WTC11 (cell line): ENCODE measurements at places on chromosomes 11 and 22. TPM values are rescaled to one million over a fixed set of nuclear protein-coding genes. Genes with fewer than 3 reads are reported as not detected.

Gene VWCE
- total RNA-seq, result 13.8 to 21.9 TPM (median 17.4 TPM) in 3 replicates

- DNase-seq, result no peak
- no peaks in the 10 kb centered on the region for H3K27me3 ChIP-seq
- no peaks in the 10 kb centered on the region for H3K36me3 ChIP-seq
- no peak overlapping the region for H3K27ac ChIP-seq
- H3K4me1 ChIP-seq, result peaks cover 56% of the 10 kb centered on the region
These were observed 61.9 kb upstream of the CYP2D6 start for GRCh38 chr22:42192547-42192946.

Gene TTC17
- 69.0 to 74.5 TPM (median 73.5 TPM) in 3 replicates for total RNA-seq

Gene RFPL3
- 0.16 TPM in 1 of 3 replicates, not detected in the others for total RNA-seq

Gene SHISAL1
- 1.8 to 2.7 TPM (median 1.8 TPM) in 3 replicates for total RNA-seq

Gene GRAP2
- 0.33 to 0.92 TPM (median 0.64 TPM) in 3 replicates for total RNA-seq

DNA sequence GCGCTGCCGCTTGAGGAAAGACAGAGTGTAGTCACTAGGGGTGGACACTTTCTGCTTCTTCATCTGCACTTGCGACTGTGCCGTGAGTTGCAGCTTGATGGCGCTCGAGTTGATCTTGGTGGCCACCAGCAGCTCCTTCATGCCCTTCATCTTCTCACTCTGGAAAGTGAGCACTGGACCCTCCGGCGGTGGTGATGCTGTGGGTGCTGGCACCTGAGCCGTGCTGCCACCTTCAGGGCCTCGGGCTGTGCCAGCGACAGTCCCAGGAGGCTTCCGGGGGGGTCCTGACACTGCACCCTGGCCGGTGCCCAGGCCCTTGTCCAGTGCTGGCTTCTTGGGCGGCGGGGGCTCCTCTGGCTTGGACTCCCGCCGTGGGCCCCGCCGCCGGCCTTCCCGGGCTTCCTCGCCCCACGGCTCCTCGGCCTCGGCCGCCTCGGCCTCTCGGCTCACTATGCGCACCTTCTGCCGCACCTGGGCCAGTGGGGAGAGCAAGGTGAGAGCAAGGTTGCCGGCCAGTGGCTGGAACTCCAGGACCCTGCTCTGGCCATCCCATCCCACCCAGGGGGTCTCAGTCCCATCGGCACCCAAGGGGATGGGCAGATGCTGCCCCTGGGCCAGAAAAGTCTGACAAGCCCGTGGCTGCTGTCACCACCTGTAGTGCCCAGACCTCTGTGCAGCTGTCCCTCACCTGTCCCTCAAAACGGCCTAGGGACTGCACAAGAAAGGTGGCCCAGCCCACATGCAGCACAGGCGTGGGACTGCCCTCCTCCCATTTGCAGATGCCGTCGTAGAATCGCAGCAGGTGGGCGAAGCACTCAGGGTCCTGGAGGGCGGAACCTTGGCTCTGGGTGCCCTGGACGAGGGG, 1.6 kb upstream of the MAP4K2 start:
- H3K36me3 ChIP-seq, result peaks cover 15% of the 10 kb centered on the region; the same call in 1 of the 2 replicates
- peaks cover 15% of the 10 kb centered on the region for H3K4me1 ChIP-seq
- peak overlapping the region; percentile 99 for H3K27ac ChIP-seq
- DNase-seq, result peak; percentile 53

DNA sequence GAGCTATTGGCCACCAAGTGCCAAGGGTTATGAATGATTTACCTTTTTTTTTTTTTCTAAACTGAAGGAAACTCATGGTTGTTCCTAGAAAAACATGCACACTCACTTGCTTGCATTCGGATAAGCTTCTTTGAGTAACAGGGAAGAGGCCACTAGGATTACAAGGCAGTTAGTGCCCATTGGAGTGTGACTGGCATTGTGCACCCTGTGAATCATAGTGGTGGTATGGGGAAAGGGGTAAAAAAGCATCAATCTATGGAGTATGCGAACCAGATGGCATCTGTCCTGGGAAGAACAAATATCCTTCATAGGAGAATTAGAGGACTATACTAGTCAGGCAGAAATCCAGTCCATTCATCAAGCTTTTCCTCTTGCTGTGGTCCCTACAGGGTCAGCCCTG, 24.2 kb downstream of the CD44 start:
- no peak for DNase-seq
- H3K4me1 ChIP-seq, result peaks cover 33% of the 10 kb centered on the region
- H3K27ac ChIP-seq, result no peak overlapping the region
- no peaks in the 10 kb centered on the region for H3K27me3 ChIP-seq

DNA sequence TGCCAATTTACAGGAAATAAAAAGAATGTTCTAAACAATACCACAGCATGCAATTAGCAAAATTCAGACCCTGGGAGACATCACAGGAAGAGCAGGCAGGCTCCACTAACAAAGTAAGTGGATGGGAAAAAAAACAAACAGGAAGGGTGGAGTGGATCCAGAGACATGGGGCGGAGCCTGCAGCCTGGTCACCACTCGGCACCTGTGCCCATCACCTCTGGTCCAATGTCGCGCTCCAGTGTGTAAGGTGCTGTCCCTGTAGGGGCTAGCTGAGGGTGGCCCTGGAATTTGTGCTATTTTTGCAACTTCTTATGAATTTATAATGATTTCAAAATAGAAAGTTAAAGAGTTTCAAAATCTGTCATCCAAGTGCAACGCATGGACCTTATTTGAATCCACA, 11.0 kb upstream of the MOB2 start:
- H3K4me3 ChIP-seq, result no peak overlapping the region
- no peak for DNase-seq
- H3K27me3 ChIP-seq, result no peaks in the 10 kb centered on the region; the same call in 1 of the 2 replicates
- H3K36me3 ChIP-seq, result peaks cover 20% of the 10 kb centered on the region
- peaks cover 16% of the 10 kb centered on the region for H3K4me1 ChIP-seq

- no peak overlapping the region for H3K27ac ChIP-seq
- H3K36me3 ChIP-seq, result no peaks in the 10 kb centered on the region
- peaks cover 3% of the 10 kb centered on the region; the same call in 1 of the 2 replicates for H3K4me1 ChIP-seq
- no peak overlapping the region for H3K4me3 ChIP-seq
- peaks cover 9% of the 10 kb centered on the region for H3K27me3 ChIP-seq
These were observed 22.7 kb upstream of the CD44 start for GRCh38 chr11:35116245-35116644.

- peaks cover 60% of the 10 kb centered on the region for H3K27me3 ChIP-seq
- no peaks in the 10 kb centered on the region for H3K36me3 ChIP-seq
- H3K27ac ChIP-seq, result no peak overlapping the region
- H3K4me1 ChIP-seq, result peaks cover 18% of the 10 kb centered on the region
- H3K4me3 ChIP-seq, result no peak overlapping the region
These were observed 1217.9 kb downstream of the LRRC4C start for GRCh38 chr11:40241524-40242051.

GRCh38 chr22:46464701-46465344, 72.6 kb downstream of the CELSR1 start:
- H3K4me3 ChIP-seq, result no peak overlapping the region
- H3K4me1 ChIP-seq, result no peaks in the 10 kb centered on the region
- H3K36me3 ChIP-seq, result no peaks in the 10 kb centered on the region; the same call in 1 of the 2 replicates
- DNase-seq, result no peak

Gene CHKB
- total RNA-seq, result 75.4 to 80.0 TPM (median 76.1 TPM) in 3 replicates

DNA sequence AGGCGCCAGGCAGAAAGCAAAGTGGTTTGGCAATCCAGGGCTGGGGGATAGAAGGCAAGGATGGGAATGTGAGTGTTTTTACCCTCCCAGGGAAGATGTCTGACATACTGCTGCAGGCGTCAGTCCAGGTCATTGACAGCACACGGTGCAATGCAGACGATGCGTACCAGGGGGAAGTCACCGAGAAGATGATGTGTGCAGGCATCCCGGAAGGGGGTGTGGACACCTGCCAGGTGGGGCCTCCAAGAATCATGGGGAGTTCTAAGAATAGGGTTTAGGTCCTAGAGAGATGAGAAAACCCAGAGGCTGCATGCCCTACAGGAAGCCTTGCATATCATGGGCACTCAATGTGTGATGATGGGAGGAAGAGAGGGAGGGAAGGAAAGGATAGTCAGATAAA, 28.3 kb upstream of the SMIM35 start:
- no peak for DNase-seq
- no peak overlapping the region for H3K27ac ChIP-seq
- peaks cover 11% of the 10 kb centered on the region for H3K4me1 ChIP-seq
- H3K27me3 ChIP-seq, result no peaks in the 10 kb centered on the region; the same call in 1 of the 2 replicates
- H3K36me3 ChIP-seq, result no peaks in the 10 kb centered on the region
- no peak overlapping the region for H3K4me3 ChIP-seq

Gene TUBA8
- total RNA-seq, result 0.50 to 1.3 TPM (median 0.72 TPM) in 3 replicates

Gene KRTAP5-9
- total RNA-seq, result not detected in 3 replicates

GRCh38 chr11:27487706-27488105, 15.1 kb upstream of the LGR4 start:
- no peak for DNase-seq
- peaks cover 36% of the 10 kb centered on the region for H3K36me3 ChIP-seq
- H3K27ac ChIP-seq, result no peak overlapping the region

DNA sequence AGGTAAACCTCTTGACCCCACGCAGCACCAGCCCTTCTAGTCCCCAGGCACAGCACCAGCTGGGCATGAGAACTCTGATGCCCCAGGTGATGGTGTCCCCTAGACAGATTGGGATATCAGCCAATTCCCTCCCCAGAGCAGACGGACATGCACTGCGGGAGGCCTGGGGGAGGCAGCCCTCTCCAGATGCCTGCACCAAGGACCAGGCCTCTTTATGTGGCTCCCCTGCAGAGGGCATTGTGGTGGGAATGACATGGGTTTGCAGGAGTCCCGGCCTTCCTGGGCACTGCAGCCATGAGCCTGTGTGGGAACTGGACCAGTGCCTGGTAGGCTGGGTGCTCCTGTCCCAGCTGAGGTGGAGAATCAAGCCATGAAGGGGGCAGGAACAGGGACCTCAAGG, 25.9 kb downstream of the PPM1F start:
- no peak overlapping the region for H3K4me3 ChIP-seq
- no peaks in the 10 kb centered on the region for H3K27me3 ChIP-seq
- peak overlapping the region; percentile 72; the same call in 1 of the 2 replicates for H3K27ac ChIP-seq
- H3K36me3 ChIP-seq, result peaks cover 14% of the 10 kb centered on the region; the same call in 1 of the 2 replicates

Gene TENM4
- 17.2 to 25.0 TPM (median 18.1 TPM) in 3 replicates for total RNA-seq

DNA sequence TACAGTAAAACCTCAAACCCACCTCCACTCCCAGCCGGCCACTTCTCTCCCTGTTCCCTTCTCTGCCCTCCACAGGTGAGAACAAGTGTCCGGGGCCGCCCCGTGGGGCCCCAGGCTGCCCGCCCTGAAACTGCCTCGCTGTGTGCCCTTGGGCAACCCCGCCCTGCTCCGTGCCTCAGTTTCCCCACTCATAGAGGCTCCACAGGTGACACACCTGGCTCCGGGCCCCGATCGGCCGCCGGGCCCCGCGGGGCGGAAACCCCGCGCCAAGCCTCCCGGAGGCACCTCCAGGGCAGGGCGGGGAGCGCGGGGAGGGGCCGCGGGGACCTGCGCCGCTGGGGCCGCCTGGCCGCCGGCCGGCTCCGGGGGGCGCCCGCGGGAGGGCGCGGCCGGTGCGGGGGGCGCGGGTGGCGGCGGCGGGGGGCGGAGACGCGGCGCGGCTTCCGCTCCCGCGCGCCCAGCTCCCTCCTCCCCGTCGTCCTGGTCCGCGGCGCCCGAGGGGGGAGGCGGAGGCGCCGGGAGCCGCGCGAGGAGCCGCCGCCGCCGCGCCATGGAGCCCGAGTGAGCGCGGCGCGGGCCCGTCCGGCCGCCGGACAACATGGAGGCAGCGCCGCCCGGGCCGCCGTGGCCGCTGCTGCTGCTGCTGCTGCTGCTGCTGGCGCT, at the start of gene LRP5:
Gene LRP5 (plus strand): TSS at position 475 of the 663 bp plus-strand sequence. CDS start 124 bp downstream, at position 599.
- H3K27ac ChIP-seq, result peak within 1 kb of the TSS; percentile 97
- peaks cover 48% of the 10 kb centered on the region for H3K4me1 ChIP-seq
- H3K27me3 ChIP-seq, result peaks cover 5% of the 10 kb centered on the region; the same call in 1 of the 2 replicates

GRCh38 chr11:30196400-30197206, 34.2 kb upstream of the FSHB start:
- H3K27ac ChIP-seq, result no peak overlapping the region
- H3K4me3 ChIP-seq, result no peak overlapping the region
- peaks cover 8% of the 10 kb centered on the region; the same call in 1 of the 2 replicates for H3K36me3 ChIP-seq
- peak; percentile 83 for DNase-seq

GRCh38 chr11:34238966-34239365, 118.8 kb downstream of the ABTB2 start:
- no peak overlapping the region for H3K4me3 ChIP-seq
- peaks cover 42% of the 10 kb centered on the region for H3K4me1 ChIP-seq
- H3K36me3 ChIP-seq, result no peaks in the 10 kb centered on the region
- no peak for DNase-seq

- H3K27me3 ChIP-seq, result no peaks in the 10 kb centered on the region; the same call in 1 of the 2 replicates
- peaks cover 5% of the 10 kb centered on the region; the same call in 1 of the 2 replicates for H3K4me1 ChIP-seq
- no peak overlapping the region for H3K4me3 ChIP-seq
- H3K27ac ChIP-seq, result no peak overlapping the region
- DNase-seq, result no peak
- no peaks in the 10 kb centered on the region for H3K36me3 ChIP-seq
These were observed 41.7 kb upstream of the FGF3 start for GRCh38 chr11:69860796-69861445.

Gene DNAJB7
- total RNA-seq, result not detected in 3 replicates
